ENCODE measurements at places on chromosomes 4 and X. TPM values are rescaled to one million over a fixed set of nuclear protein-coding genes. Genes with fewer than 3 reads are reported as not detected.

DNA sequence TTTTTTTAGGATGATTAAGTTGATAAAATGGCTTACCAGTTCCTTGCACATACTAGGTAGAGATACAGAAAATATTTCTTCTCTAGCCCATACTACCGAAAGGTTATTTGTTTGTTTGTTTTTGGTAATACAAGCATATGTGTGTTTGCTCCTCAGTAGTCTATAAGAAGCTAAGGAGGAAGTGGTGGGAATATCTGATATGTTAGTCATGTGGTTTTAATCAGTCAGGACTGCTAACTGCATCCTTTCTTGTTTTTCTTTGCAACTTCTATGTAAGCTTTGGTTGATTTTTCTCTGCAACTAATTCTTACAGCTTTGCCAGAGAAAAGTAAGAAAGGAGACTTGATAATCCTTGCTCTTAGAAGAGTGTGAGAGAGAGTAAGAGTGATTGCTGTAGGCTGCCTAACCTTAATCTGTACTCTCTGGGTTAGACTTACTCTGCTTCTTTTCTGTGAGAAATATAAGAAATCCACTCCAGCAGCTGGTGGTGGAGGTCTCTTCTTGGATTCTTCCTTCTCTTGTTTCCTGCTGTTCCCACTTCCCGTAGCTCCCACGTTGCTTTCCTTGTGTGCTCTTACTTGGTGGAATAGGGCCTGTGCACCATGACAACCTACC lies 28.3 kb downstream of the SEPTIN11 start:
- no peak for DNase-seq

- no peak for DNase-seq
These were observed 25.1 kb upstream of the PRDM8 start for GRCh38 chr4:80172203-80172602.

GRCh38 chrX:3442691-3443090 lies 96.2 kb upstream of the MXRA5 start:
- no peak for DNase-seq

- DNase-seq, result no peak
These were observed 108.2 kb downstream of the PCDH7 start for GRCh38 chr4:30828264-30828926.

DNA sequence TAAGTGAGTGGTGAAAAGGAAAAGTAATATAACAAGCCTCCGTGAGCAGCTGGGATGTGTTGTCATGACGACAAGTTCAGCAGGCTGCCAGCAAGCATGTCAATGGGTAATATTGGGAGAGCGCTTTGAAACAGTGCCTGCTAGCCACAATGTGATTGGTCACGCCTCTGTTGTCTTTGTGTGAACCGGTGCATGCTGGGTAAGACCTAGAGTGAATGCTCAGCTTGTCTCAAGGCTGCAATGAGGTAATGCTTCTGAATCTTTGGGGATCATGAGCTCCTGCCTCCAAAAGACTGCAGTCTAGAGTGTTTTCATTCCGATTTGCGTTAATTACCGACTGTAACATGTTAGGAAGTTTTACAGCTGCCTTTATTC lies 54.9 kb downstream of the STOX2 start:
- peak; percentile 36 for DNase-seq

DNA sequence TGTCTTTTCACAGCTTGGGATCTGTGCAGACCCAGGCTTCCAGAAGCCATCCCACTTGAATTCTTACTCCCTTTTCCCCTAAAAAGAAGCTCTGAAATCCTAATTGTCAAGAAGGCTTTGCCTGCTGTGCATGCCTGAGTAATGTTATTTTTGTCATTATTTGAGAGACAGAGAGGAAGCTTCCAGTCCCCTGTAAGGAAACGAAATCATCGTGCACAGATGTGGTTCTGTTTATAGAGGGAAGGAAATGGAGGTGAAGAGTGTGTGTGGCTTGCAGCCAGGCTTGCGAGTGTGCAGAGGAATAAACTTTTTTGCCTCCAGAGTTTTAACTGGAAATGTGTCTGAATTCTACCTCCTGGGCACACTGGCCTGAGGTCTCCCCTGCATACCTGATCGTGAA lies 70.2 kb downstream of the TBL1X start:
- no peak for DNase-seq

Gene GNRHR
- total RNA-seq, result not detected

Gene CDKL5
- 9.3 TPM for total RNA-seq

All from left ventricle myocardium inferior (tissue), 1 donor.